ENCODE measurements at places on chromosomes 4 and X.
A peak's percentile ranks its signal among the peaks of the same experiment; 100 is the strongest.

DNA sequence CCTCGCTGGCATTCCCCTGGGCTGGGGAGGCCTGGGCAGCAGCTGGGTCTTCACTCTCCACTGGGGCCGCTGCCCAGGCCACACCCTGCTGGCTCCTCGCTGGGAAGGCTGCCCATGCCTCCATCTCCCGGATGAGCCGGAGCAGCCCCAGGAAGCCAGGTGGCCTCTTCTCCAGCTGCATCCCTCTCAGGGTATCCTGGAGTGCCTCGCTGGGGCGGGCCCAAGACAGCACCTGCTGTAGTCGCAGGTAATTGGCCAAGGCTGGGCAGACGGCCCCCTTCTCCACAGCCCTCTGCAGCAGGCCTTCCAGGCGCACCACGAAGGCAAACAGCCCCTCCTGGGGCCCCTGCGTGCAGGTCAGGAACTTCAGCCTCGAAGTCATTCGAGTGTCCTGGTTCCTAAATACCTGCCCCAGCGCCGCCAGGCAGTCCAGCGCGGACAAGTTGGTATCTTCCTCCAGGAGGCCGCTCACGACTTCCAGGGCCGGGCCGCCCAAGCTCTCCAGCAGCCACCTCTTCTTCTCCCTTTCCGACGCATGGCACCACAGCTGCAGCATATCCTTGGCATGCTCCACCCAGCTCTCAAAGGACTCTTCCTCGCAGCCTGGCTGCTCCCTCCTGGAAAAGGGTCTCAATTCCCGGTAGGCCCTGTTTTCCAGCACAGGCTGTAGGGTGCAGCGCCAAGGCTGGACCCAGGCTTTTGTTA is 3.7 kb downstream of the PNMA6E start:
- ATAC-seq: no peak

DNA sequence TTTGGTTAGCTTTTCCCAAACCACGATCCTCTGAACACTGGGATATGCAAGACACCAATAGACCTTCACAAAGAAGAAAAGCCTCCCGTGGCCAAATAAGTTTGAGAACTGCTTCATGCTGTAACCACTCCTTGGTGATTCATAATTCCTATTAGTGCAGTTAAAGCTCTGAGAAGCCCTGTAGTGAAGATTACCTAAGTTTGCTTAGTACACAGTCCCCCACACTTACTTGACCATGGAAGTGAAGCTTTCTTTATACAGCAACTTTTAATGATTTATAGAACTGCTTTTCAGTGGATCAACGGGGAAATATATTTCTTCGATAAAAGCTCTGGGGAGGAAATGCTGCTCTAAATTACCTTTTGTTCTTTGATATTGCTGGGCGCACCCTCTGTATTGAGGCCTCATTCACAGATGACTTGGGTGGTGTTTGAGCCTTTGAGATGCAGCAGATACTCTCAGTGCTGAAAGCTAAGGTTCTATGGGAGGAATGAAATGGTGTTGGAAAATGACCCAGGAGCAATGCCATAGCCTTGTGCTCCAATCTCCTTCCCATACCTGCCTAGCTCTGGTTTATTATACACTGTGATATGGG is 67.4 kb downstream of the CBLL2 start:
- no peak for ATAC-seq

DNA sequence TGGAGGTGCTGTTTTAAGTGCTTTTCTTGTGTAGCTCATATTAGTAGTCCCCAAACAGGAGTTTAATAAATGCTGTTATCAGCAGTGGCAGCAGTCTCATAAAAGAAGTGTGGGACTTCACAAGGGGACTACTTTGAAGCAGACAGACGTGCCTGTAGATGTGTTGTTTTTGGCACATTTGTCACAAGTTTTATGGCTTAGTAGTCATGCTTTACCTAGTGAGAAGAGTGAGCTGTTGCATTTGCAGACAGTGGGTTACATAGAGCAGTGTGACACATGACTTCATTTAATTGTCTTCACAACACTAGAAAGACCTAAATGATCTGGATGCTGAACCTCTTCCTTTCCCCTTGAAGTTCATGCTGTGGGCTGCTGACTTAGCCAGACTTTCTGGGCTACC is 149.5 kb upstream of the MBNL3 start:
- no peak for ATAC-seq

DNA sequence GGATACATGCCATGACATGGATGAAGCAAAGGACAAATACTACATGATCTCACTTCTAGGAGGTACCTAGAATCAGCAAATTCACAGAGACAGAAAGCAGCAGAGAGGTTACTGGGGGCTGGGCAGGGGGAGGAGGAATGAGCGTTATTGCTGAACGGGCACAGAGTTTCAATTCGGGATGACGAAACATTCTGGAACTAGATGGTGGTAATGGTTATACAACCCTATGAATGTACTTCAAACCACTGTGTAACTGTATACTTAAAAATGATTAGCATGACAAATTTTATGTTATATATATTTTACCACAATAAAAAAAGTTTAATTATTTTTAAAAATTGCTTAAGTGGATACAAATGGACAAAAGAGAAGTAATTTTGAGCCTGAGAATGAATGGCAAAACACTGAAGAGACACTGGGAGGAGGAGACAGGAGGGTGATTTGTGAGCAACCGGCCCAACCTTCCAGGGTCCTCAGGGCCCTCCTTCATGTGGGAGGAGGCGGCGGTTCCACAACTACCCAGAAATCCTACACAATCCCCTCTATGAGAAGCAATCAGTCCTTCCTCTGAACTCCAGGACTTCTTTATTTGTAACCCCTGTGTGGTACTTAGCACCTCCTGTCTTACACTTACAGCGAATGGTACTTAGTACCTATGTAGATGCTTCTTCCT is 14.1 kb downstream of the ACSL1 start:
- ATAC-seq: no peak

- ATAC-seq: no peak
These were observed 547.0 kb upstream of the POU3F4 start for GRCh38 chrX:82961129-82961528.

DNA sequence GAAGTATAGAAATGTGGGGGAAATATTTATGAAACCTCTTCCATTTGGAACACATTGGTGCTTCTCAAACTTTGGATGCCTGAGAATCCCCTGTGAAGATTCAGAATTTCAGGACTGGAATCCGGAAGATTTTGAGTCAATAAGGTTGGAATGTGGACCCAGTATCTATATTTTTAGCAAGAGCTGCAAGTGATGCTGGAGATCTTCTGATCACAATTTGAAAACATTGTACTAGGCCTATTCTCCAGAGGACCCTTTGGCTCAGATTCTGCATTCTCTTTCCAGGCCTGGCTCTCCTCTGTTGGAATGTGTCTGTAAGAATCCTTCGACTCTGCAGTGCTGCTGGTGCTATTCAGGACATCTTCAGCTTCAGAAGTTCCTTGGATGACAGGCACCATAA is 2.4 kb upstream of the PKD2 start:
- ATAC-seq: peak; percentile 40

- no peak for ATAC-seq
These were observed 58.5 kb upstream of the NUDT6 start for GRCh38 chr4:122980860-122981259.

DNA sequence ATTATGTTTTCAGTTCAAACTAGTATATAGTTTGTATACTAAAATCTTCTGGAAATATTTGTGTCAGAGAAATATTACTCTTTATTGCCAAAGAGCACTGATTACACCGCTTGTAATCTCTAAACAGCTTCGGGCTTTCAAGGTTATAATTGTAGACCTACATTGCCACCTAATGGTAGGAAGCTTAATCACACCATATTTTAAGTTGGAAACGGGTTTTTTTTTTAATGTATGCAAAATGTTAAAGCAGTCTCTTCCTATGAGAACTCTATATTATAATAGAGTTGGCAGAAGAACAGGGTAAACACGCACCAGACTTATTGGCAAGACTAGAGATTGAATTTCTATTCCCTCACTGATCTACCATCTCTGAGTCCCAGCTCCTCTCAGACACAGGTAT is 19.5 kb upstream of the NFXL1 start:
- no peak for ATAC-seq

GRCh38 chr4:20444599-20445337 is 193.1 kb downstream of the SLIT2 start:
- ATAC-seq: peak; percentile 31

GRCh38 chr4:14568351-14568750 is 433.9 kb upstream of the CPEB2 start:
- ATAC-seq: no peak

DNA sequence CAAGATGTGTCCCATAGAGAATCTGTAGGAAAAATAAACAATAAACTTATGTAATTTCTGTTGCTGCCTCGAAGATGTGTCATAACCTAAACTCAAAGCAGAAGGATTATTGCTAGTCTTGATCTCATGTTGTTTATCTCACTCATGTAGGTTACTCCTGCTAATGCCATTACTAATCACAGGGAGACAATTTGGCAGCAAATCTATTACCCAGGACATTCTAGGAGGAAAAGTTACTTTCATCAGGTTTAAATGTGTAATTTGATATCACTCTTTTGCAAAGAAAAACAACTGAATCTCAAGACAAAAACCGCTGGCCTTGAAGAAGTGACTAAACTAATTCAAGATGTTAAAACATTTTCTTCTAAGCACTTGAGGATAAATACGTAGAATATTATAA is 34.0 kb downstream of the LDOC1 start:
- ATAC-seq: no peak

DNA sequence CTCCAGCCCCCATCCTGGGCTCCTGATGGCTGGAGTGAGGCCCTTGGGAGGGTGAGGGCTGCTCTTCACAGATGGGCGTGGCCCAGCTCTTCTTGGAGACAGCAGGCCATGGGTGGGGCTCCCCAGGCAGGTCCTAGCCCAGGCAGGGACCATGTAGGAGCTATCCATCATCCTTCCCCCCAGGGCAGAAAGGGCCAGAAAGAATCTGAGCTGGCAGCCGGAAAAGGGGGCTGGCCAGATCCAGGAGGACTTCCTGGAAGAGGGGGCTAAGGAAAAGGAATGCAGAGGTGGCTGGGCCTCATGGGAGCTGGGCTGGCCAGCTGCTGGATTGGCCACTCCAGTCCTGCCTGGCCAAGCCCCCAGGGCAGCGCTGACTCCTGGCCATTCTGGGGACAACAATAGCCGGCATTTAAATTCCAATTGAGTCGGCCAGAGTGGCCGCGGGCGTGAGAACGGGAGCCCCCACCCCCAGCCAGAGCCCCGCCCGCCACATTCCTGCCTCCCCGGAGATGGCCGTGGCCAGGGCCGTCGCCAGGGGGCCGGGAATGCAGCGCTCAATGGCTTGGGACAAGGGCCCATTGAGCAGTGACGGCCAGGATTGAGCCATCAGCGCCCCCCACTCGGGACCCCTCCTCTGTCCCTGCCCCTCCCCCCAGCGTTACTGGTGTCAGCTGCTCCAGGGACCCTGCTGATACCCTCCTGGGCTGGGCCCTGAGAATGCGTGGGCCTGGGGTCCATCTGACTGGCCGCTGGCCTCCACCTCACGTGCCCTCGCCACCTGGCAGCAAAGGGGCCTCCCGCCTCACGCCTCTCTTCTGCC is 15.1 kb upstream of the FGFR3 start:
- no peak for ATAC-seq

- ATAC-seq: no peak
These were observed 20.3 kb upstream of the PDCL2 start for GRCh38 chr4:55612341-55612740.

GRCh38 chr4:83320548-83320947 is 14.1 kb downstream of the HPSE start:
- ATAC-seq: peak; percentile 57

GRCh38 chr4:87012265-87012953 is 77.6 kb downstream of the AFF1 start:
- no peak for ATAC-seq

DNA sequence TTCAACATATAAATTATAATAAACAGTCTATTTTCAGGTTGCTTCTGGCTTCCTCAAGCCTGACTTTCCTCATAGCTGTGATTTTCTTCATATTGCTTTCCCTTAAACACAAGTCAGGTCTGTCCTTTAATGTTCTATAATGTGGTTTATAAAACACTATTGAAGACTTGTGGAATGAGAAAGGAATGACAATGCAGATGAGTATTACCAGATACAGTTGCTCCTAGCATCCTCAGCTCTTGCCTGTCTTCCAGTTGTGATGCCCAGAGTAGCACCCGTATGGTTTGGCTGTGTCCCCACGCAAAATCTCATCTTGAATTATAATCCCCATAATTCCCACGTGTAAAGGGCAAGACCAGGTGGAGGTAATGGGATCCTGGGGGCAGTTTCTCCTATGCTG is 265.7 kb upstream of the BOD1L1 start:
- no peak for ATAC-seq

- peak; percentile 92 for ATAC-seq
These were observed 87.1 kb downstream of the KDR start for GRCh38 chr4:55038176-55038890.

DNA sequence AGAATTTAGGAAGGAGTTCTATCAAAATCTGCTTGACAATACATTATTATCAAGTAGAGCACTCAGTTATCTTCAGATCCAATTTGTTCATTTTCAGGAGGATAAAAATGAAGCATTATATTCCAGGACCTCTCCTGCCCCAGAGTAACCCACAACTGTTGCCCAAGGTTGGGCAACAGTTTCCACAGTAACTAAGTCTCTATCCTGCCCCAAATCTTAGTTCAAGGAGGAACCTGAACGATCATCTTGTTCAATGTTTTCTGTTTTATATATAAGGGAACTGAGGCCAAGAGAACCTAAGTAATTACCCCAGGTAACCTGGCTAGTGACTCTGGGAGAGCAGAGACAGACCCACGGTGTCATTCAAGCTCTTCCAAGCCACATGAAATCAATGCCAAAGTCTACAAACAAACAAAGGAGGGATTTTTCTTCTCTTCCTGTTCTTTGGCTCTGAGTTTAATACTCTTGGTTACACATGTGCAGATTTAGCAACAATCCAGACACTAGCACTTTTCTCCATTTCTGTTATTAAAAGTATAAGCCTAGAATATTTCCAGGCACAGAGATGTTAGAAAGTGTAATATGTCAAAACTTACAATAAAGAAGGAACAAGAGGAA is 105.6 kb downstream of the C4orf51 start:
- ATAC-seq: no peak

- no peak for ATAC-seq
These were observed 183.4 kb downstream of the NPFFR2 start for GRCh38 chr4:72215198-72215597.

DNA sequence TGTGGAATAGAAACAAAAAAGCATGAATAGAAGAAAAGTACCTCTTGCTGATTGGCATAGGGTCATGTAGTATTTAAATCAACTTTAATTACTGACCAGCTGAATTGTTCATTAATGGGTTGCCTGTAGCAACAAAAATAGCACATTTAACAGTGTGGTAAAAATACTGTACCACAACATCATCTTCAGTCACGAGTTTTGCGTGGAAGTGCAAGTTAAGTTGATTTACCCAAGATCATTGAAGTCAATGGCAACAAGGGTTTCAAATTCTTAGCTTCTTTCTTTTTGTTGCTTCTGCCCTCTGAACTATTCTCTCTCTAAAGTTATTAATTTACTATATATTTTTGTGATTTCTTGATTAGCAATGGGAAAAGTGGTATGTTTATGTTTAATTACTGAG is 526.6 kb downstream of the C4orf33 start:
- ATAC-seq: no peak

DNA sequence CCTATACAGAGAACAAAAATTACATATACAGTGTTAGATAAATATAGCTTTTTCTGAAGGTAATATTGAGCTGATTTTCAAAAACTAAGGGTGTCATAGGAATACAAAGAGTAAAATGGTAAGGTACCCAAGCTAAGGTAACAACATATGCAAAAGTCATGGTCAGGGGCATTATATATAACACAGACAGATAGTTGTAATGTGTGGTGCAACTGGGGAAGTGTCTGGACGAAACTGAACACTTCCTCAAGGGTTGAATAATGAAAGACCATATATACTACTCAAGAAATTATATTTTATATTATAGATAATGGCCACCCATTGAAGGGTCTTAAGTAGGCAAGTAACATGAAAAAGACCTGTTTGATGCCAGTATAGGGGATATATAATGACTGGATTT is 262.1 kb upstream of the CXXC4 start:
- no peak for ATAC-seq

GRCh38 chr4:138428611-138429010 is 186.5 kb upstream of the SLC7A11 start:
- no peak for ATAC-seq
